Smooth muscle cell of trachea (primary cell): ENCODE measurements at places on chromosomes 1 and 21. TPM values are rescaled to one million over a fixed set of nuclear protein-coding genes. Genes with fewer than 3 reads are reported as not detected.

The SH2D1B gene
- not detected in 2 replicates for total RNA-seq

The CHIT1 gene
- total RNA-seq = not detected in 2 replicates

The JAM2 gene
- 1.5 and 2.6 TPM in 2 replicates for total RNA-seq

The DCST1 gene
- total RNA-seq = not detected in 2 replicates

The ATP1A1 gene
- total RNA-seq = 127 and 149 TPM in 2 replicates

The TRIM45 gene
- total RNA-seq = 5.1 and 7.3 TPM in 2 replicates

The PRKAA2 gene
- total RNA-seq = 3.0 and 4.1 TPM in 2 replicates

The OR2T33 gene
- total RNA-seq = not detected in 2 replicates

The FCRLA gene
- total RNA-seq = 1.5 and 2.3 TPM in 2 replicates
